ENCODE measurements at places on chromosomes 4 and X. TPM values are rescaled to one million over a fixed set of nuclear protein-coding genes. Genes with fewer than 3 reads are reported as not detected.

DNA sequence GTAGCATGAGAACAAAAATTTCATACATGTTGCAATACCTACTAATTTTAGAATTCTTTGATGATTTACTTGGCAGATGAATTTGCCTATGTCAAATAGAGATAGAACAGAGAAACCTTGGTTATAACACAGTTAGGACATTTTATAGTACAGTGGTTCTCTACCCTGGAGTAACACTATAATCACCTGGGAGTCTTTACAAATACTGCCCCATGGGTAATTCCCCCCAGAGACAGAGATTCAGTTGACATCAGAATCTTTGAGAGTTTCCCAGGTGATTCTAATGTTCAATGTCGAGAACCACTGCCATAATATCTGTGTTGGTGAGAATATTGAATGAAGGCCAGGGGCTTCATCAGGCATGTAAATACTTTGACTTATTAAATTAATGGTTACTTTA is 401.3 kb upstream of the NDST4 start:
- no peak for DNase-seq

Gene FGF13
- total RNA-seq: 25.3 TPM

- DNase-seq: no peak
These were observed 95.0 kb upstream of the GABRA2 start for GRCh38 chr4:46484881-46485280.

DNA sequence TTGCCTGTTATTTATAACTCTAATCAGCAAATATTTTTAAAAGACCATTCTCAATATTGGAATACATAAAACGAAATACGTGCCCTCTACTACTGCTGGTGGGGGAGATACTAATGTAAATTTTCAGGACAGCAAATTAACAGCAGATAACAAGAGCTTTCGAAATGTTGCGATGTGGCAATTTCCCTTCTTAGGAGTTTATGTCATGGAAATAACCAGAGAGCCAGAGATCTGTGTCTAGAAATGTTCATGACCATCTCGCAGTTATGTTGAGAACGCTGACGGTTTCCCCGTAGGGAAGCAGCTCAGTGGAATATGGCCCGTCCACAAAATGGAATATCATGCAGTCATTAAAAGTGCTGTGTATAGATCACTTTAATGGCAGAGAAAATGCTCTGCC is 238.4 kb upstream of the PSAPL1 start:
- DNase-seq: no peak

- DNase-seq: no peak
These were observed 53.2 kb downstream of the HADH start for GRCh38 chr4:108042927-108043326.

- DNase-seq: no peak
These were observed 262.7 kb downstream of the DHX15 start for GRCh38 chr4:24321616-24322015.

- DNase-seq: no peak
These were observed 101.9 kb downstream of the SLIT2 start for GRCh38 chr4:20353646-20354045.

Gene FAM149A
- total RNA-seq: 20.0 TPM

Gene EVC
- 53.0 TPM for total RNA-seq

DNA sequence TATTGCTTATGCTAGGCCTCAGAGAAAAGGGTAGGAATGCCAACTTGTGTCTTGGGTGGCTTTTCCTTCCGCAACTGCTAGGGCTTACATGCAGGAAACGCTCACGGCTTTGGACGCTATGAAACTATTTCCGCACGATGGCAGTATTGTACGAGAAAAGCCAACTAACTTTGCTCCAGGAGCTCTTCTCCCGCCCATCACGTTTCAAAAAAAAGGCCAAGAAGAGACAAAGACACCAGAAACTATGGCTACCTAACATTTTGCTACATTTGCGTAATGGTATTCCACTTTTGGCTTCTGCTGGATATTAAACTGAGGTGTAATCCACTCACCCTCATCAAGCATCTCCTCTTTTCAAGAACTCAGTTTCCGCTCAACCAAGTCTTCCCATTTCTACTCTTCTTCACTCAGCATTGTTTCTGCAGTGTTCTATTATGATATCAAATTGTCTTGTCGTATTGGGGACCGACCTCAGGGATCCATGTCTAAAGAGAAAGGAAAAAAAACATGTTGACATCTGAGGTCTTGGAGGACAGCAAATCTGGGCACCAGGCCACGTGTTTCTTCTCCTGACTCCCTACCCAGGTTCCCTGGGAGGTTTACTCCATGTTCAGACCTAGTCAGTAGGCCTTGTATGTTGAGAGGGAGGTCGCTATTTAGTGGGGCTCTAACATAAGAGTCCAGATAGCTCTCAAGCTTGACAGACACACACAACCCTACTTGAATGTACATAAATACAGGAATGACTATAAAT is 239.4 kb upstream of the STK26 start:
- no peak for DNase-seq

Gene NWD2
- 2.4 TPM for total RNA-seq

All from umbilical cord (tissue), 2 donors.